ENCODE measurements at places on chromosomes 2 and 18.

- DNase-seq: peak; percentile 32
These were observed 56.6 kb downstream of the RPL37A start for GRCh38 chr2:216555274-216555673.

DNA sequence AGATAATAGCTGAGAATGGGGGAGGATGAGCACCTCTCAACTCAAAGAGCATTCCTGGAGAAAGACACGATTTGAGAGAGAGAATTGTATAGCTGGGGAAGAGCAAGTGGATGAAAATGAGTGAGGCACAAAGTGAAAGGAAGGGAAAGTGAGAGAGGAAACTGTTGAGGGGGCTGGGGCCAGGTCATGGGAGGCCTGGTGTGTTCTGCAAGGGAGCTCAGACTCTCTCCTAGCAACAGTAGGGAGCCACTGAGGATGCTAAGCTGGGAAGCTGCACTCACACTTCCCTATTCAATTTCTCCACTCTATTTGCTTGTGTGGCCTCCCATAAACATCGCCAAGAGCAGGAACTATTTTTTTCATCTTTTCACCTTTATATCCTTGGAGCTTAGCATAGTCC, 14.8 kb downstream of the EVA1A start:
- DNase-seq: no peak

DNA sequence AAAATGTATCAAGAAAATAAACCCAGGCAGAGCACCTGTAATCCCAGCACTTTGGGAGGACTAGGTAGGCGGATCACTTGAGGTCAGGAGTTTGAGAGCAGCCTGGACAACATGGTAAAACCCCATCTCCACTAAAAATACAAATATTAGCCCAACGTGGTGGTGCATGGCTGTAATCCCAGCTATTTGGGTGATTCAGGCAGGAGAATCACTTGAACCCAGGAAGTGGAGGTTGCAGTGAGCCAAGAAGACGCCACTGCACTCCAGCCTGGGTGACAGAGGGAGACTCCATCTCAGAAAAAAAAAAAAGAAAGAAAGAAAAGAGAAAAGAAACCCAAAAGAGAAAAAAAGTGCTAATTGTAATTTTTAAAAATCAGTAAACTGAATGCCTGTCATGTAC, 41.4 kb downstream of the DDX18 start:
- no peak for DNase-seq

- DNase-seq: peak; percentile 20
These were observed 32.8 kb downstream of the FAM124B start for GRCh38 chr2:224369028-224369632.

DNA sequence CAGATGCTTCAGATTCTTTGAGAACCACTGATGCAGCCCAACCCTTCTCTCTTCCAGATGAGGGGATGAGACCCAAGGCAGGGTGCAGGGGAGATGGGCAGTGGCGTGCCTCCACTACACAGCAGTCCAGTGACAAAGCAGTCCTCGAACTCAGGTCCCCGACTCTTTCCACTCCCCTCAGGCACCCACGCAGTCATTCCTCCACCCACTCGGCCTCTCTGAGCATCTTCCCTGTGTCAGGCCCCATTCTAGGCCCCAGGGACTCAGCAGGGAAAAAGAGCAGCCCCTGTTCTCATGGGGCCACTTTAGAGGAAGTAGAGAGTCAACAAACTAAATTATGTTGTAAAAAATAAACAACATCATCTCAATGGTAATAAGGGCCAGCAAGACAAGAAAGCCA, 15.2 kb downstream of the KCNK3 start:
- no peak for DNase-seq

DNA sequence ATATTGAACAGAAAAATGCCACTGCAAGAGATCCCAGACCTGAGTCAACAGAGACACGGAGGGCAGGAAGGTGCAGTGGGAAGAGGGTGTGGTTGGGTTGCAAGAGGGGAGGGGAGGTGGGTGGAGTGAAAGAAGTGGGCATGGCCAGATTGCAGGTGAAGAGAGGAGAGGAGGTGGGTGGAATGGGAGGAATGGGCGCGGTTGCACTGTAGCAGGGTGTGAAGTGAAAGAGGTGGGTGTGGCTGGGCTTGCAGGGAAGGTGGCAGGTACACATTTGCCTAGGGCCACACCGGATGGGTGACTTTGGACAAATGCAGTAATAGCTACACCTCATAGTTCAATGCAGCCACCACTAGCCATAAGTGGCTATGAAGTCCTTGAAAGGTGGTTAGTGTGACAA, 71.1 kb downstream of the DOCK10 start:
- DNase-seq: no peak

DNA sequence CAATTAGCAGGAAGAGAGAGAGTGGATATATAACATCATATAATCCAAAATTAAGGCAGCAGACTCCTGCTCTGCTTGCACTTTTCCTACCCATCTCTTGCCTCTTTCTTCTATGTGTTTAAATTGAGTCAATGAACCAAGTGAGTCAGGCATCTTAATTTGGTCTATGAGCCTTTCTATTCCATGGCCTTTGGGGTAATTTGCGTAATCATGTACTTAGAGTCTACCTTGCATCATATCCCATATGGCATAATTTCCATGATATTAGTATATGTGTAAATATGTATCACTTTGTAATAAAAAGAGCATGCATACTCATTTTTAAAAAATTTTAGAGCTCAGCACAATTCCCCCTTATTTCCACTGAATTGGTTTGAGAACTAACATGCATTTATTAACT, 555.2 kb downstream of the STK39 start:
- DNase-seq: no peak

DNA sequence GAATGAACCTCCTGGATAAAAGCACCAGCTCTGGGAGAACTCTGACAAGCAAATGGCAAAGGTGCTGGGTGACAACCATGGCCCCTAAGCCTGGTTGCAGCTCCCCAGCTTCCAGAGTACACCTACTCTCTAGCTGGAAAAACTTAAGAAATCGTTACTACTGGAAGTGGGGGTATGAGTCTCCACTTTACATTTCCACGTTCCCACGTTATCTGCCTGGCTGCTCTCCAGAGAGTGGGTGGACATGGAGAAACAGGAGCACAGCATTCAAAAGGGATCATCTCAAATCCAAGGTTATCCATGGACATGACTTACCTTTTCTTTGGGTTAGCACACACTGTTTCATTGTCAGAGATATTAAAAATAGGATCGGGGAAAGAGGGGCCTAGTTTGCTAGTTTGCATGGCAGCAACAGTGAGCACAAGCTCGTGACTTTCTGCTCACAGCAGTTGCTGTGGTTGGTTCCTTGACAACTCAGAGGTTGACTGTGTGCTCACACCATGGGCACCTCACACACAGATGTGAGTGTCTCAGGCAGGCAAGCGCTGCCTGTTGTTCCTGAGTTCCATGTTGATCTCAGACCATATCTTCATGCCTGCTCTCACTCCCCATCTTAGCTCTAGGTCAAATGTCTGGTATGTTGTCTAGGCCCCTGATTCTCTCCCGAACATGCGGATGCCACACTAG, 32.5 kb downstream of the PTPN18 start:
- DNase-seq: no peak

- DNase-seq: no peak
These were observed 1068.0 kb upstream of the ZEB2 start for GRCh38 chr2:145587922-145588321.

DNA sequence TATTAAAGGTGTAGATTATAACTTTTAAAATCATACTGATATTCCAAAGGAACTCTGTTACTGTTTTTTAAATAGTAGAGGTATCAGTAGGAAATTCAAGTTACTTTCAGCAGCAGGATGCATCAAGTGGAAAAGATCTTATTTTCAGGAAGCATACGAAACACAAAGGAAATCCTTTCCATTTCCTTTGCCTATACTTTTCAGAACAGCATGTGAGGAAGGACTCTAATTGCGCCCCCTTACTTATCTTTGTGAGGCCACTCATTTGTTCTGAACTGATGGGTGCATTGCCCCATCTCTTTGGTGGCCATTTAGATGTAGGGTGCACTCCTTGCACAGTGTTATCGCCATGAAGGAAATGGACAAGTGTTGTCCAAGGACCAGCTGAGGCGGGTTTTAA, 145.3 kb downstream of the BABAM2 start:
- DNase-seq: no peak

DNA sequence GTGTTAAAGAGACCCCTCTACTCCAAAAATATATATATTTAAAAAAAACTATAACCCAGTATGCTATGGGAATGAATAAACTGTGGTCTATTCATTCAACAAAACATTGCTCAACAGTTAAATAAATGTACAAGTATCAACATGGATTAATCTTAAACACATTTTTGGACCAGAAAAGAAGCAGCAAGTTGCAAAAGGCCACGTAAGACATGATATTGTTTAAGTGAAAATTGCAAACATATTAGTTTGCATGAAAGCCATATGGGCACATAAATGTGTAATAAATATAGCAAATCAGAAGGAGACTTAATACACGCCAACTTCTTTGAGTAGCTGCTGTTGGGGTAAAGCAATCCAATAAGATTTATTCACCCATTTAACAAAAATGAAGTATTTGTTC, 321.5 kb downstream of the FBXO15 start:
- no peak for DNase-seq

DNA sequence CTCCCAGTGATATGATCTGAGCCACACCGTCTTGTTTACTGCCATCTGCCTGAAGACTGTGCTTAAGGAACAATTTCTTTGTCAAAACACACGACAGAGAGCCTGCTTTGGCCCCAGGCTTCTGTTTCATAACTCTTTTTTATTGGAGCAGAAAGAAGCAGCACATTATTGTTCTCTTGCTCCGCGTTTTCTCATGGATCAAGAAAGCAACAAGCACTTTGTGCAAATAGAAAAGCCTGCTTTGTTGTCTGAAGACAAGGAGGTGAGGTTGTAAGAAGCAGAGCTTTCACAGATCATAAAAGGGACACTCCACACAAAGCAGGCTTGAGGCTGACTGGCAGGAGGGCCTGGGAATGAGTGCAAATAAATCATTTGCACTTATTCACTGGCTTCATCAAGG, 118.3 kb upstream of the FAM136A start:
- DNase-seq: no peak

DNA sequence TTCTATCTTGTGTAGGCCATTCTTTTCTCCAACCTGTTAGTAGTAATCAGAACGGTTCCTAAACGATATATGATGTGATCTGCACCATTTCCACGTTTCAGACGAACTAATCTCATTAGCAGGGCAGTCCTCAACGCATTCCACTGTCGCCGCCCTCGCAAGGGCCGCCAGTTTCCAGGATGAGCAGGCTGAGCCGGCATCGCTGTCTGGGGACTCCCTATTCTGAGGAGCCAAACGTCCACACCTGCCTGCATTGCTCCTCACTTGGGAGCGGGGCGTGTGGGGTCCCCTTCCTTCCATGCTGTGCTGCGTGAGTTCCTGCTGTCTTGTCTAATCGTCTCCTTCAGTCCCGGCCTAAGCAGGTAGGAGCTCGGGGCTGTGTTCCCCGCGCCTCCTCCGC, 76.6 kb downstream of the PSMG2 start:
- DNase-seq: no peak

- no peak for DNase-seq
These were observed 131.5 kb downstream of the PPP1R1C start for GRCh38 chr2:182117196-182117595.

- DNase-seq: no peak
These were observed 47.0 kb downstream of the CHRNA1 start for GRCh38 chr2:174717273-174717672.

DNA sequence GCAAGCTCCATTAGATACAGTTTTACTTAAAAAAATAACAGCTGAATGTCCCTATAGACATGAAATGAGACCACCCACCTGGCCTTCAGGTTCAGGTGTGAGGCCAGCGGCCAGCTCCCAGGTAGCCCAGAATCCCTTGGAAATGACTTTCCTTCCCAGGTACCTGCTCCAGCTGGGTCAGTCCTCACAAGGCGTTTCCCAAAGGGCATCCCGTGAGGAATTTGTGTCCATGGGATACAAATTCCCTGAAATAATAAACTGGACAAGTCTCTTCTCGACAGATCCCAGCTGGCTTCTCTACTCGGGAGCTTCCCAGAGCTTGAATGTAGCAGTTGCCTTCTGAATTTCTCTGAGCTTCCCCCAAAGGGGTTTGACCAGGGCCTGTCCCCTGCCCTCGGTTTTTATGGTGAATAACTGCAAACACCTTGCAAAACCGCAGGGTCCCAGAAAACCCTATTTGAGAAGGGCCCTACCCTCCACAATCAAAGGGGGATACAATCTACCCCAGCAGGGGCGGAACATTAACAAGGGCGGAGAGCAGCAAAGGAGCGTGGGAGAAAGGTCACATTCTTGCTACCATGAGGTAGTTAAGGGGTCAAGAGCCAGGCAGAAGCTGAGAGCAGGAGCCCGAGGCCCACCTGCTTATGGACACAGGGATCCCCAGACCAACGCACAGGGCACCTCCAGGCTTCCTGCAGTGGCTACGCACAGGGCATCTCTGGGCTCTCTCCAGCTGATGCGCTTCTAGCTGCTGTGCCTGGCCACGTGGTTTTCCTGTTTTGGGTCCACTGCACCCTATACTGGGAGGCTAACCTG, 107.7 kb downstream of the HDAC4 start:
- DNase-seq: no peak

- no peak for DNase-seq
These were observed 521.7 kb upstream of the SPHKAP start for GRCh38 chr2:228703152-228703551.

- no peak for DNase-seq
These were observed 50.6 kb downstream of the MSH6 start for GRCh38 chr2:47833516-47833968.

GRCh38 chr18:35104391-35105051, 63.3 kb downstream of the MAPRE2 start:
- DNase-seq: no peak

DNA sequence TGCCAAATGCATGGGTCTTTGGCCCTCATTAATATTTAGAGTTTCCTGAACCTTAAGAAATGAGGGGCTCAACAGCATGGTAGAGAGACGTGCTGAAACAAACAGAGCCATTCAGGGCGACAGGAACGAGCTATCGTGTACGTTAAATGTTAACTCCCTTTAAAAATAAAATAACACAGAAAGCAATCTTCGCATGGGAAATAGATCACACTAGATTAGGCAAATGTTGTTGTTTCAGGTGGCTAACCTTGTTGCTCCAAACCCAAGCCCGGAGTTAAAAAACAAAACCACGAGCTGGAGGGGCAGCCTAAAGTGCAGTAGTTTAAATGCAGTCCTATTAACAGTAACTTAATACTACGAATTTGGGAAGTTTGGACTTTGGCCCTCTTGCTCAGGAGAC, 177.4 kb upstream of the TRIB2 start:
- DNase-seq: no peak

- no peak for DNase-seq
These were observed 117.5 kb upstream of the TMEM18 start for GRCh38 chr2:794554-795241.

- DNase-seq: no peak
These were observed 24.3 kb downstream of the TMEM237 start for GRCh38 chr2:201618744-201619662.
